ENCODE measurements at places on chromosomes 6 and 20. TPM values are rescaled to one million over a fixed set of nuclear protein-coding genes. Genes with fewer than 3 reads are reported as not detected.

The ARMC12 gene
- total RNA-seq = not detected

The BHLHE23 gene
- not detected for total RNA-seq

The PPP1R3G gene
- 1.1 TPM for total RNA-seq

The PNLDC1 gene
- not detected for total RNA-seq

The DNAH8 gene
- total RNA-seq = not detected

The MMP24 gene
- total RNA-seq = not detected
